ENCODE measurements at places on chromosomes 13 and 19.
A peak's percentile ranks its signal among the peaks of the same experiment; 100 is the strongest.

DNA sequence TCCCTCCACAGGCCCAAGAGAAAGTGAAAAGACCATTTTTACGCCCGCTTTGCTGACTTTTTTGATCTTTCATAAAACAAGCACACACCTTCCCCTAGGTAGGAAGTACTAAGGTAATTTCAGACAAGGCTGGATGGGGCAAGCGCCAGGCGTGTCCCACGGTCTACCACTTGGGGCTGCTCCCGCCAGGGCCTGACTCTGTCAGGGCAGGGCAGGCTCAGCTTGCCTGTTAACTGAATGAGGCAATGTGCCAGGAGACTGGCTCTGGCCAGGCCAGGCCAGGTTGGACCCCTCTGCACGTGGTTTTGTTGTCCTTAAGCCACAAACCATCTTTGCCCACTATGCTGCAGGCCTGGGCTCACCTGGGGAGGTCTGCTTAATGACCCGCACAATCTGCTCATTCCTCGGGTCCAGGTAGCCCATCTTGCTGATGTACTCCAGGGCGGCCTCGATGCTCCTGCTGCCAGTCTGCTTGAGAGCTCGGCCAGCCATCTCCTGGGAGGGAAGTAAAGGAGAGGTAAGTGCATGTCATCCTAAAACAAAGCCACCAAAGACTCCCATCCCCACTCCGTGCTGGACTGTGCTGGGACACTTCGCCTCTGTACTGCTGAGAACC, 70.4 kb downstream of the LATS2 start:
- DNase-seq, result no peak

DNA sequence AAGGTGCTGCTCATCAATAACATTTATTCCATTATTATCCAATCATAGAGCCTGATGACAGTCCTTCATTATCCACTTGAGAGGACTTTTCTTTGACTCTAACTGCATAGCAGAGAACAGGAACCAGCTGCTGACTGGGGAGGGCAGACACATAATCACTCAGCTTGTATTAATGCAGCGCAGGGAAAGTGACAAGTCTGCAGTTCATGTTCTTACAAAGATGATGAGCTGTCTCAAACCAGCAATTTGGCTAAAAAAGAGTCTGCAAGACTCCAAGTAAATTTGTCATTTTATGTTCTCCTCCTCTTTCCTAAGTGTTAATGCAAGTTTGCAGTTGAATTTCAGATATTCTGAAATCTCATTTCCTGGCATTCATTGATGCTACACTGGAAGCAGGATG, 40.0 kb upstream of the CBY2 start:
- no peak for DNase-seq

DNA sequence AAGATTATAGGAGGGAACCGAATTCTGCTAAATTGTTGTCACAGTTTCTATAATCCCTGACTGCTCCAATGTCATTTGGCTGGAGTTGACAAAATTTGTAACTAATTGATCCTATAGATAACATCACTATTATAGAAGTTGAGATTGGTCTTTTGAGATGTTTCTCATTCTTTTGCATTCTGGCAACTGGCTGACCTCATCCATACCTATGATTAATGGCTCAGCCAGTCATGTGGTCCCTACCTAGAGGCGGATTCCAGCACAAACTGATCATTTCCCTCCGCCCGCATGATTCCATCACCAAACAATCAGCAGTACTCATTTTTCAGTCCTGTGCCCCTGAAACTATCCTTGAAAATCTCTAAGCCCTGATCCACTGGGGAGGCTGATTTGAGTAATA, 4.2 kb downstream of the PSG2 start:
- peak; percentile 81 for DNase-seq

DNA sequence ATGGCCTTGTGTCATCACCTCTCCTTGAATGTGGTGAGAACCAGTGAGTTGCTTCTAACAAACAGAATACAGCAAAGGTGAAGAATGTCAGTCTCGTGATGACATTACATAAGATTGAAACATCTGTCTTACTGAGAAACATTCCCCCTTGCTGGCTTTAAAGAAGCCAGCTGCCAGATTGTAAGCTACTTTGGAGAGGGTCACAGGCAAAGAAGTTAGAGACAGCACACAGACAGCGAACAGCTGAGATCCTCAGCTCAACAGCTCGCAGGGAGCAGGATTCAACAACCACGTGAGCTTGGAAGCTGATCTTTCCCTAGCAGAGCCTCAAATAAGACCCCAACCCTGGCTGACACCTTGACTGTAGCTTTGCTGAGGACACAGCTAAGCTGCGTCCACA, 367.9 kb downstream of the LIG4 start:
- no peak for DNase-seq

DNA sequence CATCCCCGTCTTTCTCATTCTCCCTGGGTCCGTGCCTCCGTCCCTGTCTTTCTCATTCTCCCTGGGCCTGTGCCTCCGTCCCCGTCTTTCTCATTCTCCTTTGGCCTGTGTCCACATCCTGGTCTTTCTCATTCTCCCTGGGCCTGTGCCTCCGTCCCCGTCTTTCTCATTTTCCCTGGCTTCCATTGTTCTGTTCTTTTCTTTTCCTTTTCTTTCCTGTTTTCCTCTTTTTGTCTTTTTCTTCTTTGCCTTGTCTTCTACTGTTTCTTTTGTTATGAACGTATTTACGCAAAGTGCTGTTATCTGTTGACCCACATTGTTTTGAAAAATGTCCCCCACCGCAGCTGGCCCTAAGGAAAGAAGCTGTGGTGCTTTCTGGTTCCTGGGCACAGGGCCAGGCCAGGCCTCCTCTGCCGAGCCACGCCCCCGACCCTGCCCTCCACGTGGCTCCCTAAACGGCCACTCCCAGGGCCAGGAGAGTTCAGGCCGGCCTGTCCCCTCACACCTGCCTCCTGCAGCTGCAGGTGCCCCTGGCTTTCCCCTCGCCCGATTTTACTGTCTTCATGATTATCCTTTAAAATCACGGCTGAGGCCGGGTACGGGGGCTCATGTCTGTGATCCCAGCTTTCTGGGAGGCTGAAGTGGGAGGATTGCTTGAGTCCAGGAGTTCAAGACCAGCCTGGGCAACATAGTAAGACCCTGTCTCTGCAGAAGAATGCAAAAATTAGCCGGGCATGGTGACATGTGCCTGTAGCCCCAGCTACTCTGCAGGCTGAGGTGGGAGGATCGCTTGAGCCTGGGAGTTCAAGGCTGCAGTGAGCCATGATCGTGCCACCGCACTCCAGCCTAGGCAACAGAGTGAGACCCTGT, 14.0 kb upstream of the TMPRSS9 start:
- no peak for DNase-seq

- DNase-seq, result no peak
Observed at GRCh38 chr13:30639671-30640070, 22.0 kb downstream of the USPL1 start.

GRCh38 chr13:101977475-101977874, 424.4 kb downstream of the FGF14 start:
- DNase-seq, result no peak

- DNase-seq, result no peak
Observed at GRCh38 chr13:72648513-72649065, 78.8 kb downstream of the MZT1 start.

DNA sequence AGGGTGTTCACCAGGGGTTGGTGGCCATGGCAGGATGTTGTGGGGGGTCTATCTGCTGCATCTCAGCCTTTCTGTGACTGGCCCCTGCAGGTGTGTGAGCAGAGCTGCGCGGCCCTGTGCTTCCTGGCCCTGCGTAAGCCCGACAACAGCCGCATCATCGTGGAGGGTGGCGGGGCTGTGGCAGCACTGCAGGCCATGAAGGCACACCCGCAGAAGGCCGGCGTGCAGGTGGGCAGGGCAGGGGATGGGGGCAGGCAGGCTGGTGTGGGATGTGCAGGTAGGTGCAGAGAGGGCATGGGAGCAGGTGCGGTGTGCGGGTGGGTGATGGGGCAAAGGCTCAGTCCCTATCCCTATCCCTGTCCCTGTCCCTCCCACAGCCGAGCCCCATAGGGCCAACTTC, 8.1 kb upstream of the SLC25A42 start:
- DNase-seq, result no peak

- no peak for DNase-seq
Observed at GRCh38 chr13:23466144-23467002, 32.9 kb upstream of the SACS start.

DNA sequence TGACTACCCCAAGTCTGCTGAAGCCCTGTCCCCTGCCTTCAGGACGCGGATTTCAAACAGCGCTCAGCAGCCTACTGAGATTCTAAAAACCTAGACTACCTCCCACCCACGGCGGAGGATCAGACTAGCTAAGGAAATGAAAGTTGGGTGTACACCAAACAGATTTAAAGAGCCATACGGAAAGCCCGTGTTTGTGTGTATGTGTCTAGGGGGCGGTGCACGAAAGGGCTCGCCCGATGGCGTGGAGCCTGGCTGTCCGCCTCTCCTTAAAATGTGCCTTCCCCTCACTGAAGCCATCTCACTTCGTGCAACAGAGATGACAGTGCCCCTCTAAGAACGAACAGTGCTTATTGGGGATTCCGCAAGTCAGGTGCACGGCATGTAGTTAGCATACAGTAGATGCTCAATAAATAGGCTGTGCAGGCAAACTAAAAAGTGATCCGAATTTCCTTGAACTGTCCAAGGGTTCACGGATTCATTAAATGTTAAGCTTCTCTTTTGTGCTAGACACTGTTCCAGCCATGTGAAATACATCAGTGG, 639 bp downstream of the LENG1 start:
- DNase-seq, result no peak

DNA sequence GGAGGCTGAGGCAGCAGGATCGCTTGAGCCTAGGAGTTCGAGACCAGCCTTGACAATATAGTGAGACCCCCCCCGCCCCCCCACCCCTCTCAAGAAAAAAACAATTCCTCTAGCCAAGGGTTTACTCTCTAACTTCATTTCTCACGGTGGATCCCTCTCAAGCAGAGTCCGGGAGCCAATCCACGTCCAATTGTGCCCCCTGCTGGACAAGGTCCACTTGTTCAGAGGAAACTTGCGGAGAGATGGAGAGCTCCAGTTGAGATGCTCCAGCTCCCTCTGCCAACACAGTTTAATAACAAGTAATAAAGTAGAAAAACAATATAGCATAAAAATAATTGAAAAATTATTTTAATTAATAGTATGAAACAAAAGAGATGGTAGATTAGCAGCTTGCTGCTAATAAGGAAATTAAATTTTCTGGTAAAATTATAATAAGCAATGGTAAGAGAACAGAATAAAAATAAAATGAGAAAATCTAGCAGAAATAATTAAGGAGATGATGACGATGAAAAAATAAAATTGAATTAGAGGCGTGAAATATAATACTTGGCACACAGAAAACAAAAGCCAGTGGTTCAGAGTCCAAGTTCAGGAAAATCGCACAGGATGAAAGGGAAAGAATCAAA, 14.5 kb upstream of the SIGLEC14 start:
- DNase-seq, result peak; percentile 54

DNA sequence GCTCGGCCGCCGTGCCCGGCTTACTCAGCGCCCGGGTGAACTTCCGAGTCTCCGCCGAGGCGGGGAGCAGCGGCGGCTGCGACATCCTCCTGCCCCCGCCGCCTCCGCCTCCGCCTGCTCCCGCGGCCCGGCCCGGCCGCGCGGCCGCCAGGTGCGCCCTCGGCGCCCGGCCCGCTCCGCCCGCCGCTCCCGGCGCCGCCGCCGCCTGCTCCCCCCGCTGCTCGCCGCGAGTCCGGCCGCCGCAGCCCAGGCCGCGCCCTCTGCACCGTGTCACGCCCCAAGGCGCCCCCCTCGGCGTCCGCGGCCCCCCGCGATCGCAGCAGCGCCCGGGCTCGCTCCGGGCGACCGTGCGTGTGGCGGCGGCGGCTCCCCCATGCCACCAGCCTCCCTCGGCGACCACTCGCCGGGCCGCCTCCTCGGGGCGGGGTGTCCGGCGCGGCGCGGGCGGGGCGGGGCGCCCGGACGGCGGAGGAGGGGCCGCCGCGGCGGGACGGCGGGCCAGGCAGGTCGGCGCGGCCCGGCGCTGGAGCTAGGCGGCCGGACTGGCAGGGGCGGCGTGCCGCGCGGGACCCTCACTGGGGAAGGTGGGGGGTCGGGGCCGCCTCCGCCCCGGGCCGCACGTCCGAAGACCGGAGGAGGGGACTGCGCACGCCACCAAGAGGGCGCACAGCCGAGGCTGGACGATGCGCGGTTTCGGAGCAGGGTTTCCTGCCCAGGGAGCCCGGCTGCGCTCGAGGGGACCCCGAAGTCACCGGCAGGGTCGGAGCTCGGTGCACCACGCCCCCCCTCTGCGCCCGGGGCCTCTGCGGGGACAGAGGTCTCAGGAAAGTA, 108.6 kb upstream of the DOCK9 start:
- no peak for DNase-seq

DNA sequence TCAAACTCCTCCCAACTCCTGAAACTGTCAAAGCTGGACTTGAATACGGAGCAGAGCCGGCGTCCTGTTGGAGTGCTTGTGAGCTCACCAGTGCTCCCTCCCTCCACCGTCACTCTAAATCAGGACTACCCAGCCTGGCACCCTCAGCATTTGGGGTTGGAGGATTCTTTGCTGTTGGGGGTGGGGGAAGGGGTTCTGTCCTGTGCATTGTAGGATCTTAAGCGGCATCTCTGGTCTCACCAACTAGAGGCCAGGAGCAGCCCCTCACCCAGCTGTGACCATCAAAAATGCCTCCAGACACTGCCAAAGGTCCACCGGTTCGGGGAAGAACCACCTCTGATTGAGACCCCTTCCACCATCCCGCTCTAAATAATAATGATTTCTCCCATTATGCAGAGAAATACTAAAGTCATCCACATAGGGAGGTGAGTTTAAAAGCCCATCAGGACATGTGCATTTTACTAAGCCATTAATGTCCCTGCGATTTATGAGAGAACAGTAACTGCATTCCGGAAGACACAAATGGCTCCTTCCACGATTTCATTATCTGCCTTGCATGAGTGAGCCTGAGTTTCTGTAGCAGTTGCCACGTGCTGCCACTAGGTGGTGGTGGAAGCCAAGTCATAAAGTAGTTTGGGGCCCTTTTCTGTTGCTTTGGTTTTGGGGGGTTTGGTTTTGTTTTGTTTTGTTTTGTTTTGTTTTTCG, 16.1 kb upstream of the USP29 start:
- peak; percentile 44 for DNase-seq

GRCh38 chr19:13707915-13708314, 56.4 kb upstream of the MRI1 start:
- no peak for DNase-seq

- DNase-seq, result no peak
Observed at GRCh38 chr13:30346153-30346788, 38.9 kb upstream of the KATNAL1 start.

GRCh38 chr13:20669162-20669561, 34.3 kb upstream of the IL17D start:
- DNase-seq, result no peak

DNA sequence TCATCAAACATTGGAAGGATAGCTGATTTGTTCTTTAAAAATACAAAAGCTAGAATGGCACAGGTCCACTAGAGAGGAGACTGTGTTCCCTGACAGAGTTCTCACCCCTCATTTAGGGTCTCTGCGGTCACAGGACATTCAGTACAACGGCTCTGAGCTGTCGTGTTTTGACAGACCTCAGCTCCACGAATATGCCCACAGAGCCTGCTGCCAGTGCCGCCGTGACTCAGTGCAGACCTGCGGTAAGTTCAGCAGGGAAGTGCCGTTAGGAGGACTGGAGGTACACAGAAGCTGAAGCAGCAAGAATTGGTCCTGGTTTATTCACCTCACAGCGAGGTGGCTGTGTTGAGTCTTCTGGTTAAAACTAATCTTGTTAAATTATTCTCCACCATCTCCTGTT, 90.0 kb downstream of the TNFRSF19 start:
- DNase-seq, result no peak

- no peak for DNase-seq
Observed at GRCh38 chr19:32828139-32828538, 41.4 kb downstream of the SLC7A9 start.

GRCh38 chr19:6032381-6032780, 54.4 kb upstream of the RANBP3 start:
- no peak for DNase-seq

Measured in GM04504 (cell line).